ENCODE measurements at places on chromosomes 13 and 19.

DNA sequence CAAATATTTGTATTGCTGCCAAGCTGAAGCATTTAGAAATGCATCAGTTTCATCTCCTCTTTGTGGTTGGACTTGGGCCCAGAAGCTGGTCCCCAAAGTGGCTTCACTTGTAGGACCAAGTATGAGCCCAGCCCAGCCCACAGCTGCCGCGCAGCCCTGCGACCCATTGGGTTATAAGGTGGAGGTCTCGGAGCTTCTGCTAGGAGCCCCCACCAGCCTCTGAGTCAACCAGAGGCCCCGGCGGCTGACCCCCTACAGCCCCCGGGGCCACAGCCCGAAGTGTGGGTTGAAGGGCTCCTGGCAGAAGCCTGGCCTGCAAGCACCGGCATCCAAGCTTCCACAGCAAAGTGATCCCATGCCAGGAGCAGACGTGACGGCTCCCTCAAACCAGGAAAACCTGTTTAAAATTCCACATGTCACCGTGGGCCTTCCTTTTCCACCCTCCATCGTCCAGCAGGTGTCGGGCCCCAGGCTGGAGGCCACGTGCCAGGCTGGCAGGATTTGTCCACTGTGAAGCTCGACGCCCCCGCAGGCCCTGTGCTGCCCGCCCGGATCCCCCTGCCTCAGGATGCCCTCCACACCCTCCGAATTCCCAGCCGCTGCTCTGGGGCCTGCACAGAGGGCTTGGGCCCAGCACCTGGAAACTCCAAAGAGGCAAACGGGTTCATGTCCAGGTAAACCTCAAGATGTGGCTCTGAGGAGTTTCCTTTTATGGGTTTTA, 54.7 kb downstream of the C13orf46 start:
- no peak for DNase-seq

GRCh38 chr19:28701491-28701890, 511.5 kb downstream of the UQCRFS1 start:
- no peak for DNase-seq

GRCh38 chr19:982567-983170, 1.5 kb upstream of the WDR18 start:
- peak; percentile 62 for DNase-seq

DNA sequence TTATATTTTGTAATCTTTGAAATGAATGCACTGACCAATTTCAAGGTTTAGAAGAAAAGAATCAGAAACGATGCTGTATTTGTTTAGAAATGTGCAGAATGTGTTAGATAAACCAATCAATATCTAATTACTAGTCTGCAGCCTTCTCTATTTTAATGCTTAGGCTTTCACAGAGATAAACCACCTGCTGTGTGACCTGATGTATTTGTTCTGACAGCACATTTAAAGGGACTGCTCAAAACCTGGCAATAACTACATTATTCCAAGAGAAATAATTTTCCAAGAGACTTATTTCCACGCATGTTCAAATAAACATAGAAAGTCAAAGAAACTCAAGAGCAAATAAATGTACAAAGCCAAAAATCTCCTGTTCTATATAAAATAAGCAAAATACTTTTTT, 641.6 kb upstream of the PCDH20 start:
- DNase-seq, result no peak

- DNase-seq, result no peak
Observed at GRCh38 chr13:84864341-84864740, 934.9 kb downstream of the SLITRK6 start.

DNA sequence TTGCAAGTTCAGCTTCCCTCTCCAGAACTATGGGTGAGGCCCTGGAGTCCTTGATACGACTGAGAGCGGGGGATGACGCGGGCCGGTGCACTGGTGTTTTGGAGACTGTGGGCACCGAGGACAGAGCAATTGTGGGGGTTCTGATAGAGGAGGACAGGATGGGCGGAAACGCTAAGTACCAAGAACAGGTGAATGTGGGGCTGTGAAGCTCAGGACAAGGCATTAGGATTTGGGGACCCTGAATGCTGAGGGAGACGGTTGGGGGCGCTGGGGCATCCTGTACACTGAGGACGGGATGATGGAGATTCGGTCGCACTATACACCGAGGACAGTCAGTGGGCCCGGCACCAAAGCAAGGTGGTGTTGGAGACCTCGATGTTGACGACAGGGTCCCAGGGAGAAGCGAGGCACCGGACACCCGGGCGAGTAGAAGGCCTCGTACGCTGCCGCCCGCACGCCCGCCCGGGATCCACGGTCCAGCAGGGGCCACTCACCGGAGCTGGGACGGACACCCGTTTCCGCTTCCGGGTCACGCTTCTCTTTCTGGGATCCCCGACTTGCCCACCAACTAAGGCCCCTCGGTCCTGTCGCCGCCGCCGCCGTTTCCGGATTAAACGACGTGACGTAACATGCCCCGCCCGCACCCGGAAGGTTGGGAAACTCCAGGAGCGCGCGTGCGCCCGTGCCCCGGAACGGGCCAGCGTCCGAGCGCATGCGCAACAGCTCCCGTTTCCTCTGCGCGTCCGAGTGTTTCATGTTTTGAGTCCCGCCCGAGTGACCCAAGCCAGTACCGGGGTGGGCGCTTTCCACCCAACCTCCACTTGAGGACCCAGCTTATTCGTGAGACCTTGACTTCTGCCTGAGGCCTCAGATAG, at the start of gene CHMP2A:
CHMP2A (minus strand) TSS at position 612 of the 875 bp plus-strand sequence. CDS start 893 bp downstream, outside the sequence.
- DNase-seq, result peak; percentile 97

DNA sequence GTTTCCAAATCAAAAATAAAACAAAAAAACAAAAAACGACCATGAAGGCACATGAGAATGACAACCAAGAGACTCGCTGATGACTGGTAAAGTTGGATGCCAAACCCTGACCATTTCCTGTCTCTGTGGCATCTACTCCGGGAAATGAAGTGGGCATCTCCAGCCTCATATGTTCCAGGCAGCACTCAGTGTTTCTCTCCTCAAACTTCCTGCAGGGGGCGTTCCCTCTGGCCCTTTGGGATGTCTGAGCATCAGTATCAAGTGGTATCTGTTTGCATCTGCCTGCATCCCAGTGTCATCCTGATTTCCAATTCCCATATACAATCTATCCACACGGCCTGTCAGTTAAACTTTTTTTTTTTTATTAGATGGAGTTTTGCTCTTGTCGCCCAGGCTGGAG, 9.8 kb upstream of the SIGLEC12 start:
- DNase-seq, result no peak

DNA sequence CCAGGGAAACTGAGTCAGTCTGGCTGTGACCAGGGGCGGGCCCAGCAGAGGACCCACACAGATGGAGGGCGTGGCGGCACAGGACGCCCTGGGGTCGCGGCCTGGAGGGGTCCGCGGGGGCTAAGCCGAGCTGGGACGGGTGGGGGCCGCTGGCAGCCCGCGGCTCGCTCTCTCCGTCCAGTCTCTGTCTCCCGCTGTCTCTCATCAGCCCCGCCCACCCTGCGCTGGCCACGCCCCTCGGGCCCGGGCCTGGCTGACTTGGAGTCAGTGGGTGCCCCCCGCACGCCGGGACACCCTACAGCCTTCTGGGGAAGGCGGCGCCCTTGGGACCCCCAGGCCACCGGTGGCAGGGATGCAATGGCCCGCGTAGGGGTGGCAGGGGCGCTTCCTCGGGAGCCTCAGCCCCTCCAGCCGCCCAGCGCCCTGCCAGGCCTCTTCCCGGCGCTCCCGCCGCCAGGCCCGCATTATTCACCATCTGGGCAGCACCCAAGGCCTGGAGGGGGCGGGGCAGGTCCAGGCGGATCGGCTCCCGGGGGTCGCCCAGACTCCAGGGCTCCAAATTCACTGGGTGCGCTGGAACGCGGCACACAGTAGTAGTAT, at the start of gene TBXA2R:
TBXA2R (minus strand) TSS at position 186 of the 600 bp plus-strand sequence. CDS start 6,241 bp downstream, outside the sequence.
- DNase-seq, result peak; percentile 39

- DNase-seq, result no peak
Observed at GRCh38 chr19:54521022-54521859, 18.6 kb downstream of the LAIR2 start.

- DNase-seq, result no peak
Observed at GRCh38 chr19:9531933-9532332, 6.5 kb downstream of the ZNF426 start.

GRCh38 chr19:40799558-40800338, 757 bp downstream of the EGLN2 start:
- DNase-seq, result no peak

- DNase-seq, result no peak
Observed at GRCh38 chr13:97339019-97339987, 94.7 kb upstream of the RAP2A start.

DNA sequence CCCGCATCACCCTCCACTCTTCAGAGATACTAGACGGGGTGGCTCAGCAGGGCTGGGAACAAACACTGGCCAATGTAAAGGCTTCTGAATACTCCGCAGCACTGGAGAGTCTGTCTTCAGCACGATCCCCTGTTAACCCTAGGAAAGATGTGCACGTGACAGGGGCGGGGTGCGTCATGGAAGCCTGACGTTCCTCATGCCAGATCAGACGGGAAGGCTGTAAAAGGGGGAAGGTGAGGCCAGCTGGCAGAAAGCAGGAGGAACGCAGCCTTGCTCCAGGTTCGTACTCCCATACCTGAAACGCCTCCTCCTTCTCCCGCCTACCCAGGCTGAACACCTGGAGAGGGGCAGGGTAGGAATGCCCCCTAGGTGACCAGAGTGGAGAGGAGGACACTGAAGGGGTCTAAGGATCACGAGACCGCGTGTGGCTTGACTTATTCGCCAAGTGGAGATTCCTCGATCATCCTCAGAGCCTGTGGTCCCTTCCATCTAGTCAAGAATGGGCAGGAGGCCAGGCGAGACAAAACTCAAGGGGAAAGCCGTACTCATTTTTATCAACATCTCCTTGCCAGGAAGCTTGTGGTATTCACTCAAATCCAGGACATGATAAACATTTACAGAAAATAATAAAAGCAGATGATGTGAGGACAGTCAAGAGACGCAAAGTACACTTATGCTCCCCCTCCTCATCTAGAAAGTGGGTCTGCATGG, 18.2 kb upstream of the FFAR2 start:
- DNase-seq, result no peak

DNA sequence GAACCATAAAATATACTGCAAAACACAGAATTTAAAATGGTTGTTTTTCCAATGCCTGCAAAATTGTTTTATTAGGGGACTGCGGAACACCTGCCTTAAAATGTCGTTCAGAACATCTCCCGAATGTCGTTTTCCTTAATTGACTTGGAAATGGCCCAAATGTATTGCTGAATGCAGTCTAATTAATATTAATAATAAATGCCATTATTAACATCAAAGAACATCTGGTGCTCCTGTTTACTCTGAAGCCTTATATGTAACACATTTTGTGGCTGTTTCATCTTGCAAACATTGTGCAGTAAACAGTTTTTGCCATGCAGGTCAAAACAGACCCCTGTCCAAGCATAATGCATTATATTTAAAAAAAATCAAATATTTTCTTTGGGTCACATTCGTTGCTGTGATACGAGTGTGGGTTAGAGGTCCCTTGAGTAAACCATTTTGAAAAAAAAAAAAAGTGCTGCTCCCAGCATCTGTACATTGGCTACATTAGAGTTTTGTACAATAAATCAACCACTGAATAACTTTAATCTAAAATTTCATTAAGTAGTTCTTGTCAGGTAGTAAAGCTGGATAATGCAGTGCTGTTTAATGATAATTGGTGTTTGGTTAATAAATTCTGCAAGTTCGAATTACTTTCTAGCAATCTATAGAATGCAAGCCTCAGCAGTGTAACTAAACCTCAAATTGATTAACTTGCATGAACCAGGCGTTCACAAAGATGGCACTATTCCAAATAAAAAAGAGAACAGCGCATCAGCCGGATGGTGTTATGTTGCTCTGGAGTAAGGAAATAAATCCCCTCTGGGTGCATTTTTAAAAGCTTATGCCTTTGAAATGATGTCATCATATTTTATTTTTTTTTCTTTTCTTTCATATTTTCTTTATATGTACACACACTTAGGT, 140.2 kb downstream of the ZNF536 start:
- no peak for DNase-seq

- no peak for DNase-seq
Observed at GRCh38 chr19:53102206-53102755, 941 bp downstream of the ZNF160 start.

Measured in activated gamma-delta T cell treated with anti-CD3 and anti-CD28 coated beads, Interleukin-2, amount 50 U/mL, for 16 hours (primary cell).